CD4-positive, alpha-beta T cell treated with Interleukin-6 for 4 hours (primary cell): ENCODE measurements at places on chromosomes 13 and 19.

GRCh38 chr13:20161275-20161950 is 561 bp upstream of the GJA3 start:
- DNase-seq = peak; percentile 54

- DNase-seq = no peak
Measured at GRCh38 chr13:87999788-88000187, 328.6 kb downstream of the SLITRK5 start.

DNA sequence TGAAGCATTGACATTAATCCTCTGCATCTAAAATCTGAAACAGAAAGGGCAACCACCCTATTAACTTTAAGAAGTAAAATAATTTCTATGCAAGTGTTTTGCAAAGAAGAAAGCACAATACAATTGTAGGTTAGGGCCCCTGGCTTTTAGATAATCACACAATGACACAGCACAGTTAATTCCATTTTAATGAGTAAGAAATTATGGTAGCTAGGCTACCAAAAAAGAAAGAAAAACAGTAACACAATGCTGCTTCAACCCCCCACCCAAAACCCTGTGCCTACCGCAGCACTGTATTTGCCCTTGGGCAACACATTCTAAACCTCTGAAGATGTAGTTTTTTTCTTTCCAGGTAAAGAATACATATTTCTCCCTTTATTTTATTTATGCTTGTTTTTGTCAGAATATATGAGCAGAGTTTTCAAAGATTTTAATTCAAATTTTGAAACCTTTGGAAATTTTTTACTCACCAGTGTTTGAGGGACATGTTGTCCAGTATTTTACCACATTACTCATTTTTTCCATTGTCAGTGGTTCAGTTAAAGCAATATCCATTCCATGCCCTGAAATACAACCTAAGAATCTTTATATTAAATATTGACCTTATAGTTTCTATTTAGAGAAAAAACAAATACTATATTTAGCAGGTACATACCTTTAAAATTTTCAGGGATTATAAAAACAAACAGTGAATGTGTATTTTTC is 21.1 kb downstream of the SOHLH2 start:
- no peak for DNase-seq

DNA sequence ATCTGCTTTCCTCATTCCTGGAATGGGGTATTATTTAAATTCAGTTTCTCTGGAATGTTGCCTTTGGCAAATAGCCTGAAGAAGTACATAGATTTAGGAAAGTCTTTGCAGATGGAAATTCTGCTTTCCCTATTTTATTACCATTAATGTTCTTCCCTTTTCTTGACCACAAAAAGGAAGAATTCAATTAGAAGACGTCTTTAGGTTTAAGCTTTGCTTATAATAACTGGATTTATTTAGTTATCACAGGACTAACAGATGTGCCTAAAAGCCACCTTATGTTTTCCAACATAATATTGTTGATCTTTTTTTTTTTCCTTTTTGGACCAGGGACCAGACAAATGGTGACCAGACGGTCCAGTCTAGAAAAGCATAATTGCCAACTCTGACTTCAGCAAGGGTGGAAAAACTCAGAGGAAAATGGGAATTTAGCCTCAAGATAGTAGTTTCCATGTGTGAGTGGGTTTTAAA is 210.1 kb upstream of the SPRY2 start:
- no peak for DNase-seq

DNA sequence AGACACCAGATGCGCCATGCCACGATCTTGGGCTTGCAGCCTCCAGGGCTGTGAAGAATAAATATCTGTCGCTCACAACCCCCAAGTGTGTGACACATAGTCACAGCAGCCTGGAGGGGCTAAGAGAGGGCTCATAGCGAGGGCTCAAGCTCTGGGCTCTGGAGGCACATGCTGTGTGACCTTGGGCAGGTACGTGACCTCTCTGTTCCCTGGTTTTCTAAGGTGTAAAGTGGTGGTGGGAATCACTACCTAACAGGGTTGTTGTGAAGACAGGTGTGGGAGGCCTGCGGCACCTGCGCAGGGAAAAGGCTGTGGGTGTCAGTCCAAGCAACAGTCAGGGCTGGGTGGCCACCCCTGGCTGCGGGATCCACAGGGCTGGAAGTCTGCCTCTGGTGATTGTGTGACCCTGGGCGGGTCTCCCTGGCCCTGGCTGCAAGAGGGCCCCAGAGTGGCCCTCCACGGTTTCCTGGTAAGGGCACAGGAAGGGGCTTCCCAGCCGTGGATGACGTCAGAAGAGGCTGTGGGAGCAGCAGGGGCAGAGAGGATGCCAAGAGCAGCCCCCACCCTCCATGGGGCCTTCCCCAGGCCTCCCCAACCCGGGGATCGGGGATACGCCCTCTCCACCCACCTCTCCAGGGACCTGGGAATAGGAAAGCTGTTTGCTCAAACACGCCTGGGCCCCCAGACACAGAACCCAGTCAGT is 218.8 kb upstream of the SGCG start:
- no peak for DNase-seq

DNA sequence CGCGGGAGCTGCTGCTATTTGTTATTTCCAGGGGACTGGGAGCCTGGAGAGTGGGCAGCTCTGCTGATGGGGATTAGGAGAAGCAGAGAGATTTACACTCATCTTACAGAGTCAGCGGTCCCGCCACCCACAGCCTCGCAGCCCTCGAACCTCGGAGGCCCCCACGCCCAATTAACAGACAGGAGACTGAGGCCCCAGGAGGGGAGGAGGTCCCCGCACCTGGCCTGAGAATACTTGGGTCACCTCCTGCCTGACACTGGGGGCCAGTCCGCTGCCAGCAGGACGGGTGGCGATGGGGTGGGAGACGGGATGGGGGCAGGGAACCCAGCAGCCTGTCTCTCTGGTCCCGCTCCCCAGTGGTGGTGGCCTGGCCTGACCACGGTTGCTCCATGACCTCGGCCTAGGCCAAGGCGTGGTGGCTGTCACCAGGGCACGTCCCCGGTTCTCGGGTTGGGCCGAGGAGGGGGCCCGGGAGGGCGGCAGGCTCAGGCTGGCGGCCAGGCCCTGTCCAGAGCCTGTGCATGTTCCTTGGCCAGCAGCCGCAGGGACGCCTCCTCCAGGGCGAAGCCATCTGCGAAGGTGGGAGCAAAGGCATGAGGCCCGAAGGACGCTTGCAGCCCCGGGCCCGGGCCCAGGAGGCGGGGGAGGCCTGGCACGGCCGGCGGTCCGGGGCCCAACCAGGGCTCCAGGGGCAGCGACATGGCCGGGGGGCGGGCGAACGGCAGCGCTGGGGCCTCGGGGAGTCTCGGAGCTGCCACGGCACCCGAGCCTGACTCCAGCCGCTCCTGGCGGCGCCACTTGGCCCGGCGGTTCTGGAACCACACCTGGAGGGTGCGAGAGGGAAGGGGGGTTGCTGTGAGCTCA is 1.7 kb downstream of the RAX2 start:
- DNase-seq = no peak

- no peak for DNase-seq
Measured at GRCh38 chr13:32277839-32278238, 37.3 kb downstream of the ZAR1L start.

DNA sequence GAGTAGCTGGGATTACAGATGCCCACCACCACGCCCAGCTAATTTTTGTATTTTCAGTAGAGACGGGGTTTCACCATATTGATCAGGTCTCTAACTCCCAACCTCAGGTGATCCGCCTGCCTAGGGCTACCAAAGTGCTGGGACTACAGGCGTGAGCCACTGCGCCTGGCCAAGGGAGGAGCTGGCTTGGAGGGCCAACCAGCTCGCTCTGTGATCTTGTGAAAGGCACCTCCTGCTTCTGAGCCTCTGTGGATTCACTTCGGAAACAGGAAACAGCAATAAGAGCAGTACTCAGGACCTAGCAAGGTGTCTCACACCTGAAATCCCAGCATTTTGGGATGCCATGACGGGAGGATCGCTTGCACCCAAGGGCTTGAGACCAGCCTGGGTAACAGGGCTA is 2.0 kb upstream of the ELL start:
- no peak for DNase-seq

DNA sequence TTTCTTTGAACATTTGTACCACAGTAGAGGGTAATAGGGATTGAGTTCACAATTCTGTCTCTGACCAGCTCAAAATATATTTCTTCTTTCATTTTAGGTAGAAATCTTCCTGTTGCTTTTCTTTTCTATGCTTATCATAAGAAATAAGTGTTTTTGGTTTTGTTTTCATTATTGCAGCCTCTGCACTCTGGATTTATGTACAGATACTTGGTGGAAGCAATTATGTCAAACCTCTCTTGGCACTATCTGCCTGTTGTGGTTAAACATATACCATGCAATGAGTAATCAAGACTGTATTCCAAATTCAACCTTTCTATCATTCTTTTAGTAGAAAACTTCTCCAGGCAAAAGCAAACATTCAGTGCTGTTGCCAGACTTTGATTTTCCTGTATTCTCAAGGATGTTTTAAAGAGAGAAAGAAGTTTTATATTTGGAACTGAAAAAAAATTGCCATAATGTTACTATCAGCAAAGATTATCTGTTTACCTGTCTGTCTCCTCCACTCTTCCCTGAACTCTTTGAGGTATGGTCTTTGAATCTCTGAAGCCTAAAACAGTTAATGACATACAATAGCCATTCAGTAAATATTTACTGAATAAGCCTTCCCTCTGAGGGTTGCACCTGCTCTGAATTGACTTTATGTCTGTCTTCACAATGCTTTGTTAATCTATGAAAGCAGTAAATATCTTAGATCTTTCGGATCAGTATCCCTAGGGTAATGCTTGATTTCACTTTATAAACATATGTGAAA is 612.5 kb upstream of the PRR20A start:
- DNase-seq = no peak

GRCh38 chr19:22286151-22286810 is at the start of gene ZNF729:
TSS of gene ZNF729 (plus strand) at chr19:22286441. CDS start at chr19:22286526, 85 bp downstream.
- no peak for DNase-seq

DNA sequence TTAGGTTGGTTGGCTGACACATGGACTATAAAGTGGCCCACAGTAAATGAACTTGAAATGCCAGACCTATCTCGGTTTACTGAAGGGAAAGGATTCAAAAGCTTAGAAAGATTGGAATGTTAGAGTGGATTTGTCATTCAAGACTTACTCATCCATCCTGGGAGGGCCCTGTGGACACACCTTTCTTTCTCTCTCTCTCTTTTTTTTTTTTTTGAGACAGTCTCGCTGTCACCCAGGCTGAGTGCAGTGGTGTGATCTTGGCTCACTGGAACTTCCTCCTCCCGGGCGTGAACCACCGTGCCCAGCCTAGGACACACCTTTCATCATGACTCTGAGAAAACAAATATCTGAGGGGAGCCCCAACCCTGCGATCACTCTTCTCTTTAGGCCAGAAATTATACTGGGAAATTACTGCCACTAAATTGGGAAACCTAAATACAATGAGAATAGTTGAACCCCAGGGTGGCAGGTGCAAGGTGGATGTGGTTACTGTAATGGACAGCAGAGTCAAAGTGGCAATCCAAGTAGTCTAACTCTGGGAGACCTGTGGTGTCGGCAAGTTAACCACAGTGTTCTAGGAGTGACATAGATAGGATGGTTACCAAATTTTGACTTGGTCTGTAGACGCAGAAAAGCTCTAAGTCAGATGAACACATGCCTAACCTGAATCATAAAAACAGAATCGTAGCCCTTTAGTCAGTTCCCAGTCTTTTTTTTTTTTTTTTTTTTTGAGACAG is 47.1 kb upstream of the ZMYM5 start:
- DNase-seq = no peak

DNA sequence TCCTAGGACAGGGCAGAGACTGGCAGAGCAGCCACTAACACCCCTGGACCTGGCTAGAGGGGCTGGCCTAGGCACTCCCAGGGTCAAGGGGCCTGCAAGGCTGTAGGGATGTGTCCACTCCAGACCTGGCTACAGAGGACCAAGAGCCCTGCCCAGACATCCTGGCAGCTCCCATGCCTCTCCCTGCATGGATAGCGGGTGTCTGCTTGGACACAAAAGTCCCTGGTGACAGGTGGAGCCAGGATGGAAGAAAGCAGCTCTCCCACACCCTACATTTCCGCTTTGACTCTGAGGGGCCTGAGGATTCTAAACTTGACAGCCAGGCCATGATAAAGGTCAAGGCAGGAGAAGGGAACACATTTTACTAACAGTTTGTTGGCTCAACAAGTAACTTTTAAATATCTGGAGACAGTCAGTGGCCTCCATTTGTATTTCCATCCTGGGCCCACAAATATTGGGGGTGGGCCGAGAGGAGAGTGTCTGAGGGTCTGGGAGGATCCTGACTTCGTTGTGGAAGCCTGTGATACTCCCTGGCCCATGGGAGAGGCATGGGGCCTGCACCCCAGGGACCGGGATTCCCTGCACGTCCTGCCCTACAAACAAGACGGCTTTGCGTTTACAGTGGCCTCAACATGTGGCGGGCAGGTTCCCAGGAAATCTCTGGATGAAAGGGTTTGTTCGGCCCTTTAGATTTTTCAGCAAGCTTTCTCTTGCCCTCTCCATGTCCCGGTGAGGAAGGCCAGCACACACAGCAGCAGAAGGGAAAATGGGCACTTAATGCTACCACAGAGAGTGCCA is 19.8 kb upstream of the SLC7A9 start:
- no peak for DNase-seq

DNA sequence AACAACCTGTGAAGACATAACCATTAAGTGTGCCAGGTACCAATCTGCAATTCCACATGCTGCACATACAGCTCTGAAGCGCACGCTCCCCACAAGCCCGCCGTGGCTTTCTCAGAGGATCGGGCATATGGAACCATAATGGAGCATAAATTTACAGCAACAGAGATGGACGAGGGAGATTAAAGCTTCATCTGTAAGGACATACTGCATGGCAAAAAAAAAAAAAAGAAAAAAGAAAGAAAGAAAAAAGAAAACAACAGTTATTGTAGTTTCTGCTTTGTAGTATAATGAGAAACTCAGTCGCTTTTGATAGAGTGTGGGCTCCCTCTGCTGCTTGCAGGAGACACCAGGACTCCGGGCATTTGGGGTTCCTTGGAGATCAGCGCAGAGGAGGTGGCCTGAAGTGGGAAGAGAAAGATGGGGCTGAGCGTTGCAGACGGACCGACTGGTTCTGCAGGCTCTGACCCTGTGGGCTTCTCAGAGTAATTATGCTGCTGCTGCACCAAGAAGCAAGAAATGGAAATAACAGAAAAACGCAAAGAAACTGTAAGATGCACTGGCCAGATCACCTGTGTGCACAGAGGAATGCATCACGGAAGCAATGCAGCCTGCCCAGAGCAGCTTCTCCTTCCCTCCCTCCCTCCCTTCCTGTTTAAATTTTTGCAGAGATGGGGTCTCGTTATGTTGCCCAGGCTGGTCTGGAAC is 10.8 kb upstream of the PDCD5 start:
- peak; percentile 69 for DNase-seq

DNA sequence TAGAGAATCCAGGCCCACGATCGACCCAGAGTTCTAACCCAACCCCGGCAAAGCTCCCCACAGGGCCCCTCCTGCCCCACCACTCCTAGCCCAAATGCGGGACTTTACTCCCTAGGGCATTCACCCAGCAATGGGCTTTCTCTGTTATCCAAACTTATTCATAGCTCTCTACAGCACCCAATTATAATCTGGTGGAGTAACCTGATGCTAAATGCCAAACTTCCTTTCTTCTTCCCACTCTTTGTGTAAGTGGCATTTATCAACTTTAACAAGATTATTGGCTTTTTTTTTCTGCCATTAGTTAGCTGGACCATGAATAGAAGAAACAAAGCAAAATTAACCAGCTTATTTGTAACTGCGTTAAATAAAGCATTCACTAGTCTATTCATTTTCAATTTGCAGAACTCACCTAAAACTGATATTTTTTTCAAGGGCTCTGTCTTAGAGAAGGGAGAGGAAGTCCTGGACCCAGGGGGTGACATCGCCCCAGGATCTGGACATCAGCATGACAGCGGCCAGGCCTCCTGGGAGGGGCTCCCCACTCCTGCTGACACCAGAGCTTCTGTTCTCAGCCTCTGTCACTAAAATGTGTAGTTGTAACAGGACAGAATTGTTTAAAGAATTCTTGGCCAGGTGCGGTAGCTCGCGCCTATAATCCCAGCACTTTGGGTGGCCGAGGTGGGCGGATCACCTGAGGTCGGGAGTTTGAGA is 1.5 kb downstream of the FAM124A start:
- DNase-seq = no peak
